ENCODE measurements at places on chromosomes 5 and 9.

DNA sequence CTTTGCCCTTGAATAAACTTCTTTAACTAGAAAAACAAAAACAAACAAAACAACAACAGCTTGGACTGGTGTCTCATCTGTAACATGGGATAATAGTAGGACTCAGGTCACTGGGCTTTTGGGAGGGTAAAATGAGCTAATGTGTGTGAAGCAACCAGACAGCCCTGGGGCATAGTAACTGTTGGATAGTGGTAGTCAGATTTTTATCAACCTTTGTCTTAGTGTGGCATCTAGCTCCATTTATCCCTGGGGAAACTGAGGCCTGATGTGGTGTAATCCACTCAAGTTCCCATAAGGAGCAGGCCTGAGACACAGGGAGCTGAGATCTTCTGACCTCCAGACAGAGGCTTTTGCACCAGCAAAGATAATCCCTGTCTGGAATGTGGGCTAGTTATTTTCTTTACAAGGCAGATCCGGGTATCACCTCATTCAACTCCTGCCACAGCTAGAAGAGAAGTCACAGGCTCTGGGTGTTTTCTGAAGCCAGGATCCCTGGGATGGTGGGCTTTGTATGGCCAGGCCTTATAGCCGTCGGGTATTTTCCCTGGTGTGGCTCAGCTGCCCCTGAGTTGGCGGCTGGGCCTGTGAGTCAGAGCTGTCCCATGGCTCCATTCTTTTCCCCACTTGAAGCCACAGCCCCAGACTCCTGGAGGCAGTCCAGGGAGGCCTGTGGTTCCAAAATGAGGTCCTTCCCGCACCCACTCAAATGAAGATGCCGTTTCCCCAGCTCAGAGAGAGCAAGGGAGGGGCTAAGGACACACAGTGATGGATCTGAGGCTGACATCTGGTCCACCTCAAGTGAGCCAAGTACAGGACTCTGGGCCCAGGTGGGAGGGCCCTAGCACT, 26.1 kb upstream of the CSF1R start:
- no peak for DNase-seq

DNA sequence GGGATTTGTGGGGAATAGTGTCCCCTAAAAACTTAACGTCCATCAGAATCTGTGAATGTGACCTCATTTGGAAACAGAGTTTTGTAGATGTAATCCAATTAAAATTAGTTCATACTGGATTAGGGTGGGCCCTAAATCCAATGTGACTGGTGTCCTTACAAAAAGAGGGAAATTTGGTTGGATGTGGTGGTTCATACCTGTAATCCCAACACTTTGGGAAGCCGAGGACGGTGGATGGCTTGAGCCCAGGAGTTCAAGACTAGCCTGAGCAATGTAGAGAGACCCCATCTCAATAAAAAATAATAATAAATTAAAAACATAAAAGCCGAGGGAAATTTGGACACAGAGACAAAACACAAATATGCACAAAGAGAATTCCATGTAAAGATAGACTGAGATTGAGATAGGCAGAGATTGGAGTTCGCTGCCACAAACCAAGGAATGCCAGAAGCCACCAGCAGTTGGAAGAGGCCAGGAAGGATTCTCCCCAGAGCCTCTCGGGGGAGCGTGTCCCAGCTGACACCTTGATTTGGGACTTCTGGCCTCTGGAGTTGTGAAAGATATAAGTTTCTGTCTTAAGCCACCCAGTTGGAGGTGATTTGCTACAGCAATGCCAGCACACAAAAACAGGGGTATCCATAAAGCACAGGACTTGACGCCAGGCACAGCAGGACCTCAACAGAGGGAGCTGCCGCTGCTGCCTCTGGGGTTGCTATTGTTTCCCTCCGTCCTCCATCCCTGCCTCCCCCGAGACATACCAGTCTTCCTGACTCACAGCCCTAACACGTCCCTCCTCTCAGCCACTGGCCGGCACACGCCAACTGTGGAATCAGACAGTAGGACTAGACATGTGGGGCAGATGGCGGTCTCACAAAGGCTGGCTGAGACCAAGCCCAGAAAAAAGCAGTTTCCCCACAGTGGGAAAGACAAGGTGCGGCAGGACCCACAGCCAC, 73.8 kb upstream of the IL17B start:
- DNase-seq: no peak

- peak; percentile 30 for DNase-seq
These were observed 105.1 kb downstream of the INSYN2B start for GRCh38 chr5:169875091-169875728.

DNA sequence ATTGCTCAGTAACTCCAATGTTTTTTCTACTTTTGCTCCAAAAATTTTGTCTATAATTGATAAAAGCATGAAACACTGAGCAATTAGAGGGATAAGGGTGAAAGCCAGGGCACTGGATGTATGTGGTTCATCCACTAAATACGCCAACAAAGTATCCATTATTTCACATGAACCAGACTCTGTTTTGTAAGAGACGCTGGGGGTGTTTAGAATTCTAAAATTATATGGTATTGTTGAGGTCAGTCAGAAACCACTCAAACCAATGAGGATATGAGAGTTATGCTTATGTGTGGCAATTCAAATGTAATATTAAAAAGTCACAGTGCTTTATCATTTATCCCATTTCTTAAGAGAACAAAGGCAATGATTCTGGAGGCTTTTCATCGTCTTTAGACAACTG, 220.2 kb downstream of the EFNA5 start:
- DNase-seq: no peak

- no peak for DNase-seq
These were observed 261.7 kb downstream of the CDH12 start for GRCh38 chr5:22591461-22591860.

DNA sequence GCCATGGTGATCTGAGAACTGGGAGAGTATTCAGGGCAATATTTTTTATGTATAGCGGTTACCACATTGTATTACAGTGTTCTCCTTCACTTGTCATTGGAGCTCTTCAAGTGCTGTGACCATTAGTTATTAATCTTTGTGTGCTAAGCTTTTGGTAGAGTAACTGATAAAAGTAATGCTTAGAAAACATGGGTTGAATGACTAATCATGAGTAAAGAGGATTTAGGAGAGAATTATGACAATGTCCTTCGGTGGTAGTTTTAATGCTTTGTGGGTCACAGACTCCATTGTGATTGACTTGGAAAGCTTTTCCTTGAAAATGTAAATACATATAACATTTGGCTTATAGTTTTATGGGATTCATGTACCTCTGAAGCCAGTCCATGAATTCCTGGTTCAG, 21.4 kb downstream of the TGFBR1 start:
- DNase-seq: no peak

GRCh38 chr5:158212237-158212636, 353.3 kb upstream of the CLINT1 start:
- no peak for DNase-seq

DNA sequence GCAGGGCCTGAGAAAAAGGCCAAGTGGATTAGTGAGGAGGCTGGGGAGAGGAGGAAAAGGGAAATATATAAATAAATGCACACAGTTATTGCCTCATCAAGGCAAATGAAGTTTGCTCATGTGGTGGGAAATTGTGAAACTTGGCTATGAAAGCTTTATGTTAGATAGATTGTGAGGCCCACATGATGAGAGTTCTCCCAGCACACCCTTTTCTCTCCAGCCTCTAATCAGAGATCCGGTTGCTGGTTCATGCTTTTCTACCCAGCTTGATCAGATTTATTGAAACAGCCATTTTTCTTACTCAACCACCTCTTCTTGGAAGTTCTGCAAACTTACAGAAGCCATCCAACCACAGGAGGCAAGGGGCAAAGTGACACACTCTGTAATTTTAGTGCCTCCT, 125.8 kb upstream of the KLF4 start:
- no peak for DNase-seq

DNA sequence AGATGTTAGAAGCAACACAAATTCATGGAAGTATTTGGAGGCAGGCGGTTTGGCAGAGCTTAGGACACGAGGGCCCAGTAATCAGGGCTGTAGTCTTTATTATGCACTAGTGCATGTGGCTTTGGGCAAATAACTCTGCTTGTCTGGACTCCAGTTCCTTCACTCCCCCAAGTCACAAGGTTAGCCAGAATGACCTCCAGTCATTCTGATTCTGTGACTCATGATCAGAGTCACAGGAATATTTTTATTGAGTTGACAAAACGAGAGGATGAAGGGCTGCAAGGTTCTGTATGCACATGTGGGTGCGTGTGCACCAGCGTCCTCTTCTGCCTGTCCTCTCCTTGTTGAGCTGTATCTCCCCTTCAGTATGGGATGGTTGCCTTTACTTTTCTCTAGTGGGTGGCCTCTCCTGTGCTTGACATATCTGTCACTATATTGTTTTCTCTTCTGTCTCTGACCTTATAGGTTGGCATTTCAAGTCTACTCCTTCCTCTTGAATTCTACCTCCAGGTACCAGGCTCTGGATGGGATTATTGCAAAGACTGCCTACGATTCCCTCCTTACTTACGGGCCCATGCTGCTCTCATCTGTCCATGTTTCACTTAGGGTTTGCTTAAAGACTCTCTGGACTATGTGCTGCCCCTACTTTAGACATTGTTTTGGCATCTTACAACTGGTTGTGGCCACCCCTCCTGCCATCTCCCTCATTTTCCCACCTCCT, 94.6 kb downstream of the KDM4C start:
- no peak for DNase-seq

DNA sequence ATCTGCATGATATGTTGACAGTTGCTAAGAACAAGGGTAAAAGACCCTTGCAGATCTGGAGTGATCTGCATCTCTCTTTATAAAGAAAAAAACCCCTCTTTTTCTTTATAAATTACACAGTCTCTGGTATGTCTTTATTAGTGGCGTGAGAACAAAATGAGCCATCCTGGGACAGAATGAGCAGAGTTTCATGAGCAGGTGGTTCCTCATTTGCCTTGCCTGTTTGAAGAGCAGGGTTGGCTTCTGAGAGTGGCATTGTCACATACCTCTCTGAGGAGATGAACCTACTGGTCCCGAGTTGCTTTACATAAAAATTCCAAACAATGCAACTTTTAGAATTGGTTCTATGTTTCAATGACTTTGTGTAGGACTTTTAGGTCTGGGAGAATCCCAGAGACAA, 94.3 kb downstream of the INSYN2B start:
- no peak for DNase-seq

- no peak for DNase-seq
These were observed 33.4 kb upstream of the CTSV start for GRCh38 chr9:97072285-97072776.

GRCh38 chr5:152883066-152883775, 478.1 kb upstream of the NMUR2 start:
- DNase-seq: no peak

DNA sequence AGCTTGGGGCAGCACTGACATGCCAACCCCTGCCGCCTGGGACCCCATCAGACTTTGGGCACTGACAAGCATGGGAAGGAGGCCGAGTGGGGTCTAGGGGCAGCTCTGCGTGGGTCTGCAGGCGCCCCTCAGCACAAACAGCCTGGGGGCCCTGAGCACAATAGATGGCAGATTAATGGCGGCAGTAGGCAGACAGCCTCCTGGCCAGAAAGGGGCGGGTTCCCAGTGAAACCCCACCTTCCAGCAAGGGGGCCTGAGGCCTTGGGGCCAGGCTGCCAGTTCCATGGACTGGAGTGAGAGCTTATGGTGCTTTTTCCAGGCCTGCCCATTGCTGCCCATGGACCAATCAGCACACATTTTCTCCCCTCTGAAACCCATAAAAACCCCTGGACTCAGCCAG, 2031.2 kb downstream of the EFNA5 start:
- no peak for DNase-seq

DNA sequence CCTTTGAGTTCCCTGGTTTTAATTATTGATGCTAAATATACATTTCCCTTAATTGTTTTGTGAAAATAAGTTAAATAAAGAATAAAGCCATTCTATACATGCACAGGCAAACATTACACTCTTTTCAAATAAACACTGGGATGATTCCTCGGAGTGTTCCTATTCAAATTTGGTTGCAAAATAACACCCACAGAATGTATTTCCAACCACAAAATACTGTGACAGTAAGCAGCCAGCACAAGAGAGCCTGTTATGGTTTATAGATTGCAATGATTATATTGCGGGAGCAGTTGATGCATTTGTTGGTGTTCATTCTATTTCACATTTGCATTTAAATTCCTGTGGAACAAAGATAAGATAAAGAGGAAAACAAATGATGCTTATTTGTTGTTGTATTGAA, 632.6 kb upstream of the WWC1 start:
- DNase-seq: no peak

GRCh38 chr5:58453306-58453705, 6.6 kb downstream of the PLK2 start:
- DNase-seq: no peak

DNA sequence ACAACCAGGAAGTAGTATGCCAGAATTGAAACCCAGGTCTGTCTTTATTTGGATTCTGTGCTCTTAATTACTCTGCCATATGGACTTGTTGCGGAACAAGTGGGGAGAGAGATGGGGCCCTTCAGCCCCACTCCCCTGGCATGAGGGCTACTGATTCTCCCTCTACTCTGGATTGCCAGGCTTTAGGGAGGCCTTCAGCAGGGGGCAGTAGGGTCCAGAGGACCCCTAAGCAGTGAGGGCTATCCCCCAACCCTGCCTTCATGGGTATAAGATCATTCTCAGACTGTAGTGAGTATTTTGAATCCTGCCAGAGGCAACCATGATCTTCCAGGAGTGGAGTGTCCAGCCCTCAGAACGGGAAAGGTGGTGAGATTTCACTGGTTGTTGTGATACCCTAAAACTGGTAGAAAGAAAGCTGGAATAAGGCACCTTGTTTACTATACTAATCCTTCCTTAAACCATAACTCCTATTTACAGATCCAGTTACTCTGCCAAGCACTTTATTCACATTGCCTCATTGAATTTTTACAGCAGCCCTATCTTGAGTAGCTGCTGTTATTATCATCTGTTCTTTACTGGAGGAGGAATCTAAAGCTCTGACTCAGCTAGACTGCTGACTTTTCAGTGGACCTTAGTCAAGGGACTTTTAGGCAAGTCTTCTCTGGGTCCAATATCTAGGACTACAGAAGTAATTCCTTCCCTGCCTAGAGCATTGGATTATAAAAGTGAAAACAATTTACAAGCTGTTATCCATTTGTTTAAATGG, 31.3 kb upstream of the LARP1 start:
- DNase-seq: no peak

GRCh38 chr9:90881648-90882047, 80.0 kb downstream of the SYK start:
- DNase-seq: no peak

GRCh38 chr5:20619591-20619990, 631.6 kb upstream of the CDH18 start:
- DNase-seq: peak; percentile 5

DNA sequence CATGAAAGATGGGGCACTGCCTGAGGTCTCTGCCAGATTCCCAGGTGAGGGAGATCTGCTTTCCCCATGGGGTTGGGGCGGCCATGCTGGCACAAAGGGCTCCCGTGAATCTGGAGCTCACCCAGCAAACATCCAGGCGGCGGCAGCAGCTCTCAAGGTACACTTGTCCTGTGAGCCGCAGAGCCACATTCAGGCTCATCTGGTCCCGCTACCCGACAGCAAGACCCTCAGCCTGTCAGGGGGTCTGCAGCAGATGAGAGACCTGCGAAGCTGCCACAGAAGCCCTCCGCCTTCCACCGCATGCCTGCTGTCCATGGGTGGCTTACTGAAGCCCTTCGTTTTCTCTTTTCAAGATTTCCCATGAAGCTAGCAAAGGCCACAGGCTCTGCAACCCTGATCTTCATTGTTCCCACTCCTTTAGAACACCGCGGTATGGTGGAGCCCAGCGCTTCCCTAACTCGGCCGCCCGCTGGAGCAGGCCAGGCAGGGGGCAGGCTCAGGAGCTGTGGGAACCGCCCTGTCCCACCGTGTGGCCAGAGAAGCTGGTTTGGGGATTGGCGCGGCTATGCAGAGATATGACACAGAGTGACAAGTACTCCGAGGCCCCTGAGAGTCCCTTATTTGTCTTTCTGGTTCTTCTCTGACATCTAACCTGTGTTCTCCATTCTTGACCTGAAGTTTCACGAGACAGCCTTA, 8.8 kb downstream of the LRRC14B start:
- no peak for DNase-seq

Data from pons (tissue), 1 donor.